ENCODE measurements at places on chromosomes 6 and 20.

- peaks cover 2% of the 10 kb centered on the region for H3K4me1 ChIP-seq
- H3K27ac ChIP-seq = no peak overlapping the region
- no peaks in the 10 kb centered on the region for H3K27me3 ChIP-seq
- DNase-seq = no peak
- H3K36me3 ChIP-seq = no peaks in the 10 kb centered on the region
Measured at GRCh38 chr6:155366325-155366724, 52.0 kb upstream of the TFB1M start.

DNA sequence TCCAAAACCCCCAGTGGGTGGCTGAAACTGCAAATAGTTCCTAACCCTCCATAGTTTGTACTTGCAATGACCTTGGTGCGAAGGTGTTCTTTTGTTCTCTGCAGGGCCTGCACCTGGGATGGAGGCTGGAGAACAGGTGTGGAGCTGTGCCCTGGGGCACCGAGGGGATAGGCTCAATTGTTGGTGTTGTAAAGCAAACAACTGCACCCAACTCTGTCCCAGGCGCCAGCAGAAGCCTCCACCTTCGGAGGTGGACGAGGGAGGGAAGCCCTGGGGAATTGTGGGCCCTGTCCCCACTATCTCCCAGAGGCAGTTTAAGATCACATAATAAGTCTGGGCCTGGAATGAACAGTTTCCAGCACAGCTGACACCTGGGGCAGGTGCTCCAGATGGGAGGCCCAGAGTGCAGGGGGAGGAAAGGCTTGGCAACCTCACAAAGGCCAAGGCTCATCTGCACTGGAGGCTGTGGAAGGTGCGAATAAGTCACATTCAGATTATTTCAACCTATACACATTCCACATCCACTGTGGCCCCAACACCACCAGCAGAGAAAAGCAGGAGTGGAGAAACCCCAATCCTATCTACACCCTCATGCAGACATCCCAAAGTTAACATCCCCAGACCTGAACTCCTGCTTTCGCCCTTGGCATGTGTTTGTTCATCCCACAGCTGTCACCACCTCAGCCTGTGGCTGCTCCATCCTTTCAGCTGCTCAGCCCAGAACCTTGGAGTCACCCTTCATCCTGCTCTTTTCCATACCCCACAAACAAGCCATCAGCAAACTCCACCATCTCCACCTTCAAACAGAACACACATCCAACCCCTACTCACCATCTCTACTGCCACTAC lies 12.3 kb upstream of the CBFA2T2 start:
- H3K27me3 ChIP-seq = peaks cover 16% of the 10 kb centered on the region
- DNase-seq = no peak
- H3K4me3 ChIP-seq = no peak overlapping the region
- H3K27ac ChIP-seq = no peak overlapping the region
- H3K4me1 ChIP-seq = no peaks in the 10 kb centered on the region
- no peaks in the 10 kb centered on the region for H3K36me3 ChIP-seq

- no peaks in the 10 kb centered on the region for H3K27me3 ChIP-seq
- no peak for DNase-seq
- H3K27ac ChIP-seq = no peak overlapping the region
- no peaks in the 10 kb centered on the region for H3K4me1 ChIP-seq
- no peaks in the 10 kb centered on the region for H3K36me3 ChIP-seq
- H3K4me3 ChIP-seq = no peak overlapping the region
Measured at GRCh38 chr20:52847029-52847660, 125.0 kb upstream of the TSHZ2 start.

DNA sequence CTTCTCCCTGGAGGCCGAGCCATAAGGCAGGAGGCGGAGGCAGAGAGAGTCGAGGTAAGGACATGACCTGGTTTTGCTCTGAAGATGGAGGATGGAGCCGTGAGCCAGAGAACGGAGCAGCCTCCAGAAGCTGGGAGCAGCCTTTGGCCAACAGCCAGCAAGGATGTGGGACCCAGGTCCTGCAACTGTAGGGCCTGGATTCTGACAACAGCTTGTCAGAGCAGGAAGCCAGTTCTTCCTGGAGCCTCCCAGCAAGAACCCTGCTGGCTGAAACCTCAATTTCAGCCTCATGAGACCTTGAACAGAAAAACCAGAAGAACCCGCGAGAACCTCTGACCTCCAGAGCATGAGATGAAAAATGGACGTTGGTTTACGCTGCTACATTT lies 13.4 kb upstream of the MRGBP start:
- H3K27ac ChIP-seq = no peak overlapping the region
- no peak for DNase-seq
- no peaks in the 10 kb centered on the region for H3K36me3 ChIP-seq
- no peak overlapping the region for H3K4me3 ChIP-seq
- H3K4me1 ChIP-seq = no peaks in the 10 kb centered on the region
